Stimulated activated CD8-positive, alpha-beta memory T cell treated with anti-CD3 and anti-CD28 coated beads, Interleukin-2, amount 100 ng/mL, for 48 hours (primary cell): ENCODE measurements at places on chromosomes 3 and 15.

GRCh38 chr15:91849749-91850161 is 3.8 kb upstream of the SLCO3A1 start:
- DNase-seq, result no peak

- no peak for DNase-seq
These were observed 21.0 kb downstream of the SNAPC5 start for GRCh38 chr15:66476535-66476934.

DNA sequence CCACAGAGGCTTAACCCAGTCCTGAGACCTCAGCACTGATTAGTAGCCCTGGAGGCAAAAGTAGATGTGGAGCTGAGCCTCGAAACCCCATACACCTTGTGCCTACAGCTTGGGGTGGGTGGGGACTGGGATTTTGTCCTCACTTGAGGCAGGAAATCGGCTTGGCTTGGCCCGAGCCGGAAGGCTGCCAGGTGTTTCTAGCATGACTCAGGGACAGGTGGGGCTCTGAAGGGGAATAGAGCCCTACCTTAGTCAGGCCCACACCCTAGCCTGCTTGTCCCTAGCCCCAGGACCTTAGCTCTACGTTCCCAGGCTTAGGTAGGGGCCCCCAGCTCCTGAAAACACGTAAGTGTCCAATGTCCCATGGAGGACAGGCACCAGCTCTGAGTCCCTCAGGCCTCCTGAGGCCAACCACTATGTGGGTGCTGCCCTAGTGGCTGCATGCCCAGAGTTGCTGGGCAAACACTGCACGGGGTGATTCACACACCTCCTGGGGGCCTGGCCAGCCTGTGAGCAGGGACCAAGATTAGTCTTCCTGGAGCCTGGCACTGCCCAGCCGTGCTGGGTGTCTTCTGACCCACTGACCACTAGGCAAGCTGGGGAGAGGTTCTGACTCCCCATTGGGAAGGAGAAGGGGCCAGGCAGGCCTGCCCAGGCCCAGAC is 3.1 kb downstream of the MST1R start:
- no peak for DNase-seq

DNA sequence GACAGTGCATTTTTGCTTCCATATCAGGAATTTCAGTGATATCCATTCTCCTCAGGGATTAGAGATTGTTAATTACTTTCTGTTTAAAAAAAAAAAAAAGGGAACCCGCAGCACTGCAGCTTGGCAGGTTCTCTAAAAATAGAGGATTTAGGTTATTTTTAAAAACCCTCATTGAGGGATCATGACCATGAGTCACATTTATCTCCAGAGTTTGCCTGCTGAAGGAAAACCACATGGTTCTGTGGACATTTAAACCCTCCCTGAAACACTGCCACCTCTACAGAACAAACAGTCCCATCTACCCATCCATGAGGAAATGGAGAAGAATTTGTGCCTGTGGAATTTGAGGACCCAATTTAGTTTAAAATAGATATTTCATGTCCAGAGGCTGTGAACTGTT is 66.2 kb upstream of the UBE2E1 start:
- no peak for DNase-seq

DNA sequence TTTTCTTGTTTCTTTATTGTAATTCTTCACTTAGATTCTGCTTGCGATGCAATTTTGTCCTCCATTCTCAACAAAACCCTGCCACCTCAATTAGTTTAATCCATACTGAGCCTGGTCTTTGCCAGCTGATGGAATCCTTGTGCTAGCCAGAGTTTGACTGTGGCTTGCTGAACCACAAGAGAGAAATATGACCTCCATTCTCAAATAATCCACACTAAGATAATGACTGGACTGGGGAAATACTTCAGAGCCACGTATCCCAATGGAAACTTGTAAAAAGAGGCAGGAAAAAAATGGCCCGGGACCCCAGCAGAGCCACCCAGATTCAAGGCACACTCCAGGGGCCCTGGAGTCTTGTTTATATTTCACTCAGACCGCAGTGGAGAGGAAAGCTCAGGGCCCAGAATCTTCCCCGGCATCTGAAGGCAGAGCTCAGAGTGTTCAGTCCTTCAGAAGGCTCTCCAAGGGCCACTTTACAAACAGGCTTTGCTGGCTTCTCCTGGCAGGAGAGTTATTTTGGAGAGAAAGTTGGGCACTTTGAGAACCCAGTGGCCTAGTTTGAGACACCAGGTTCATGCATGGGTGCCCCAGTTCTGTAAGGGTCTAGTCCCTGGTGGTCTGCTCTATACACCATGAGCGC is 62.7 kb downstream of the SSUH2 start:
- DNase-seq, result no peak

GRCh38 chr15:52093539-52094510 is 18.8 kb downstream of the BCL2L10 start:
- no peak for DNase-seq

- DNase-seq, result no peak
These were observed 1721.7 kb downstream of the OTOL1 start for GRCh38 chr3:163218336-163218735.

GRCh38 chr3:48528754-48529153 is 24.8 kb upstream of the SHISA5 start:
- DNase-seq, result no peak

GRCh38 chr3:57978316-57978715 is 29.9 kb upstream of the FLNB start:
- no peak for DNase-seq

GRCh38 chr15:56385908-56386307 is 20.7 kb downstream of the TEX9 start:
- DNase-seq, result no peak

- DNase-seq, result no peak
These were observed 114.3 kb downstream of the STAC start for GRCh38 chr3:36494461-36495109.

DNA sequence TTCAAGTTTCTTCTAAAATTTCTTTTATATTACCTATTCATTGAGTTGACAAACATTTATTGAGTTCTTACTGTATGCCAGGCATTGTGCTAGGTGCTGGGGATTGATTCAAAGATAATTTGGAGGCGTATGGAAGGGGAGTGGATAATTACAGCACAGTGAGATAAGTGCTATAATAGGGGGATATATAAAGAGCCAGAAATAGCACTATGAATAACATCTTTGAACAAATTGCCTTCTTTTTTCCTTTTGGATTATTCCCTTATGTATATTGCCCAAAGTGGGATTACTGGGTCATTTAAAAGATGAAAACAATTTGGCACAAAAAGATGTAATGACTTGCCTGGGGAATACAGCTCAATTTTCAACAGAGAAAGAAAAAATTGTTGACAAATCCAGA is 64.6 kb downstream of the LPP start:
- no peak for DNase-seq

DNA sequence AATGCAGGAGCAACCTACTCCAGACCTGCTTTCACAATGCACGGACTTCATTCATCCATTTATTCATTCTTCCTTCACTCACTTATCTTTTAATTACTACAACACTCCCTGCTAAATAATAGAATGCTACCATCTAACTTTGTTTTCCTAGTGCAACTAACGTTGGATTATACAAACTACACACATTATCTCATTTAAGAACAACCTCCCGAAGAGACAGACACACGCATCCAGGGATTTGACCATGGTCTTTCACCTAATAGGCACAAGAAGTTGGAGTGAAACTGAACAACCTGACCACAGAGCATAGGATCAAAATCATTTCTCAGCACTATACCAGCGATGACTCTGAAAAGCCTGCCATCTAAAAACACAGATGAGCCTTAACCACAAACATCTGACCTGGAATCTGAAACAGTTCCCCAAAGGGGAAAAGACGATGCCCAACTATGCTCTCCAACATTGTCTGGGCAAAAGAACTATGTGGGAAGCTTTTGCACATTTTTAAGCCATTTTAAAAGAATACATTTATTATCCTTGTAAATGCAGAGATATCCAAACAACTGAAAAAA is 21.0 kb downstream of the ZNF385D start:
- DNase-seq, result no peak

GRCh38 chr3:141851411-141851810 is 25.0 kb upstream of the ATP1B3 start:
- no peak for DNase-seq

DNA sequence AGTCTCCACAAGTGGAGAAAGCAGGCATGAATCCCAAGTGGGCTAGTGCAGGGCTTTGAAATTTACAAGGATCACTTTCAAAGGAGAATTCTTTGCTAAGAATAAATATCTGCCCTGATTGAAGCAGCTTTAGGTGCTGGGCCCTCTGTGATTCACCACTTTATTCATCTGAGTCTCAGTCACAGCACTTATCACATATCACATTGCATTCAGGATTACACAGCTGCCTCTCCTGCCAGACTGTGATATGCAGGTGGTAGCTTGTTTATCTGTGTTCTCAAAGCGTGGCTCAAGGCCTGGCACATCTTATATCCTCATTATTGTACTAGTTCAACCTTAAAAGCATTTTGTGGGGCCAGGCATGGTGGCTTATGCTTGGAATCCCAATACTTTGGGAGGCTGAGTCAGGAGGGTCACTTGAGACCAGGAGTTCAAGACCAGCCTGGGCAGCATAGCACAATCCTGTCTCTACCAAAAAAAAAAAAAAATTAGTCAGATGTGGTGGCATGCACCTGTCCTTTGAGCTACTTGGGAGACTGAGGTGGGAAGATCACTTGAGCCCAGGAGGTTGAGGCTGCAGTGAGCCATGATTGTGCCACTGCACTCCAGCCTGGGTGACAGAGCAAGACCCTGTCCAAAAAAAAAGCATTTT is 156.9 kb upstream of the EIF1B start:
- DNase-seq, result no peak

DNA sequence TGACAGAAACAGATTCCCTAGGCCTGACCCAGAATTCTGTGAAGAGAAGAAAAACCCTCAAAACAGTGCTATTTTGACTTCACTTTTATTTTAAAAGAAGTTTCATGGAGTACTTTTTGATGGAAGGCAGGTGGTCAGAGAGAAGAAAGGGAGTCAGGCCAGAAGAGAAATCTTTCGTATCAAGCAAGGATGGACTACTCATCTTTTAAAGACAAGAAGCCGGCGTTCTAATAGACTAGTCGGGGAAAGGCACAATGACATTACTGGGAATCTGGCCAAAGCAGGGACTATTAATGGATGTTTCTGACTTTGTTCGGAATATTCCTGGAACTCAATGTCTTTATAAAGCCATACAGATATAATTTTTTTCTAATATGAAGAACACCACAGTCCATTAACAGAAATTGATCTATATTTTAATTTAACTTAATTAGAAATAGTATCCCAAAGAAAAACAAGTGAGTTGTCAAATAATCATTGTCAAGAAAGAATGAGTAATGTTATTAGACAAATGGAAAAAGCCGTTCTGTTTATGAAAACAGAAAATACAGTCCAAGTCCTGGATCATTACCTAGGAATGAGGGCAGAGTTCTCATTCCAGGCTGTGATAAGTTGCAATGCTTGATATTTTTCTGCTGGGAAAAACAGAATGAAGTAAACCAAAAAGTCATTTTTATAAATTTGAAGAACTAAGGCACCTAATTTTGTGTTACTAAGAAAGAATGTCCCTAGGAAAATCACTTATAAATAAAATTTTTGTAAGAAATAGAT is 23.7 kb upstream of the PCOLCE2 start:
- DNase-seq, result no peak

GRCh38 chr15:41821831-41822230 is 6.1 kb upstream of the JMJD7 start:
- no peak for DNase-seq

DNA sequence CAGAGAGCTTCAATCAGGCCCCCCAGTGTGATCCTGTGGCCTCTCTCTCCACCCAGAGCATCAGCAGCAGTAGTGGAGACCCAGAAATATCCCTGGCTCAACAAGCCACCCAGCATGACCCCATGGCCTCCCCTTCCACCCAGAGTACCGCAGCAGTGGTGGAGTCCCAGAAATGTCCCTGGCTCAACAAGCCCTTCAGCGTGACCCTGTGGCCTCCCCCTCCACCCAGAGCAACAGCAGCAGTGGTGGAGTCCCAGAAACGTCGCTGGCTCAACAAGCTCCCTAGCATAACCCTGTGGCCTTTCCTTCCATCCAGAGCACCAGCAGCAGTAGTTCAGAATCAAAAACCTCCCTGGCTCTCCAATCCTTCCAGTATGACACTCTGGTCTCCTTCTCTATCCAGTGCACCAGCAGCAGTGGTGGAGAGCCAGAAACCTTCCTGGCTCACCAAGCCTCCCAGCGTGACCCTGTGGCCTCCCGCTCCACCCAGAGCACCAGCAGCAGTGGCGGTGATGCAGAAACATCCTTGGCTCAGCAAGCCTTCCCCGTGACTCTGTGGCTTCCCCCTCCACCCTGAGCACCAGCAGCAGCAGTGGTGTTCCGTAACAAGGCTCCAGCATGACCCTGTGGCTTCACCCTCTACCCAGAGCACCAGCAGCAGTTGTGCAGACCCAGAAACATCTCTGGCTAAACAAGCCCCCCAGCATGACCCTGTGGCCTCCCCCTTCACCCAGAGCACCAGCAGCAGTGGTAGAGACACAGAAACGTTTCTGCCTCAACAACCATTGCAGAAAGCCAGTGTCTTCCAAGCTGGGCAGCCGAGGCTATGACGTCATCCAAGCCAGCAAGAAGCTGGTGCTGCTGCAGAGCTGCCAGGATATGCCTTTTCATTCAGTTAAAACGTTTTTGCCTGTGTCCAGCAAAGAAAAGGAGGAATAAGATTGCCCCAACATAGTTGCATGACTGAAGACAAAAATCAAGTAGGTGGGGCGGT is 61.3 kb upstream of the TAMM41 start:
- no peak for DNase-seq

- DNase-seq, result no peak
These were observed 843.1 kb downstream of the ROBO1 start for GRCh38 chr3:78924711-78925110.

DNA sequence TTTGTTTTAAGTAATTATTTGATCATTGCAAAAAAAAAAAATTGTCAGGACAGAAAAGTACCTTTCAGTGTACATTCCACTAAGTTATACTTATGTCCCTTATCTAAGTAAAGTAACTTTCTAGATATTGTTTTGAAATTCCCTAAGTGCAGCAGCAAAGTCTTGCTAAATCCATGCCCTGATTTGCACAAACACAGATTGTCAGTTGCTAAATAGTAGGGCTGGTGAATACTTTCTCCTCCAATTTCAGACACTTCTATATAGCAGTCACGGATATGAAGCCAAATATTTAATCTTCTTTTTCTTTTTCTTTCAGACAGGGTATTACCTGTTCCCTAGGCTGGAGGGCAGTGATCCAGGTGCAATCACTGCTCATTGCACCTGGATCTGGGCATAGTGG is 12.9 kb downstream of the LRRC2 start:
- DNase-seq, result no peak

GRCh38 chr15:98580572-98580971 is 67.8 kb upstream of the IGF1R start:
- no peak for DNase-seq

- no peak for DNase-seq
These were observed 76.6 kb downstream of the EDEM1 start for GRCh38 chr3:5264093-5264600.
